ENCODE measurements at places on chromosomes 1 and 21.

DNA sequence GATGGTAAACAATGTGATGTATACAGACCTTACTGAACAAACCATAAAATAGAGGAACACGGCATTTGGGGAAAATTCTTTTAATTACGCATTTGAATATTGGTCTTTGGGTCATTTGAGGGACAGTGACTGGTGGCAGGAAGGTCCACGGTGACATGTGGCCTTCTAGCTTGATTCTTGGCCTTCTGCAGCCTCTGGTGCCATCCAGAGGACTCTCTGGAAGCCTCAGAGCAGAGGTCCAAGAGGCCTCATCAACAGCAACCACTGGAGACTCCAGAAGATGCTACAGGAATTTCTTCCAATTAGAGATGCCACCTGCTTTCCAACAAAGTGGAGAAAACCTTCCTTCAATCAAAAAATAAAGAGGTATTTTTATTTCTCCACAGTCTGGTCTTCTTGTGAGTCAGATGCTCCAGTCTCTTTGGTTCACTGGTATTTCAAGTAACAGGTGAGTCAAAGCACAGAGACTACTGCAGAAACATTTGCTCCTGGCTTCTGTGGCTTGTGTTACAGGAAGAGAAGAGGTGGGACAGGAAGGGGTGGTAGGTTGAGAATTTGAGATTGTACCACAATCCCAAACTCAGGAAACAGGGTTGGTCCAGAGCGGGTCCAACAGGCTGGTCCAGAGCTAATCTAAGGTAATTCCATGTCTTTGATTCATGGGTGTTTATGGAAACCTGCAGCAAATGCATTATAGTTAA lies 2.7 kb upstream of the F5 start:
- DNase-seq = peak; percentile 80

GRCh38 chr1:91754816-91755580 lies 131.0 kb downstream of the TGFBR3 start:
- no peak for DNase-seq

DNA sequence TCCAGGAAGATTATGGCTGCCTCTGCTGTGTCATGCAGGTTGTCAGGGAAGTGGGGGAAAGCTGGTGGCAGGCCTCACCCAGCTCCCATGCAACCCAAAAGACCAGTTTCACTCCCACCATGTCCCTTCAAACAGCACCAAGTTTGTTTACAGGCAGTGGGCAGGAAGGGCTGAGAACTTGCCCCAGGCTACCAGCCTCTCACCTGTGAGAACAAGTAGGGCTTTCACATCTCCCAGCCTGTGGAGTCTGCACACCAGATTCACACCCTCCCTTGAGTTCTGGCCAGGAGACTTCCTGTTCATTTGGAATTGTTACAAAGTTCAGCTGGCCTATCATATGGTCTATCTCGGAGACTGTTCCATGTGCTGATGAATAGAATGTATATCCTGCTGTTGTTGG lies 27.8 kb downstream of the RPAP2 start:
- DNase-seq = no peak

DNA sequence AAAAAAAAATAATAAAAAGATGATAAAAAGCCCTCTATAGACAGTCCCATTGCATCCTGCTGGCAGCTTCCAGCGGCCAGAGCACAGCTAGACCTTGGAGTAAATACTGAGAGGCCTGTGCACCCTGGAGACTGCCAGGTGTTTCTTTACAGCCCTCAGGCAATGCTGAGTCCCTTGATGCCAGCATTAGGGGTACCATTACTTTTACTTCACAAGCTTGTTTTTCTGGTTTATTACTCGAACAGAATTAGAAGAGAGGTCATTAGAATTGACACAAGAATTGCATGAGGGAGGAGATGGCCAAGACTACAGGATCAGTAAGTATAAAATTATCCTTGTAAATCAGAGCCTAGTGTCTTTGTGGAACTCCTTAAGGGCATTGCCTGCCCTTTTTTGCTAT lies 43.6 kb downstream of the AKNAD1 start:
- no peak for DNase-seq

DNA sequence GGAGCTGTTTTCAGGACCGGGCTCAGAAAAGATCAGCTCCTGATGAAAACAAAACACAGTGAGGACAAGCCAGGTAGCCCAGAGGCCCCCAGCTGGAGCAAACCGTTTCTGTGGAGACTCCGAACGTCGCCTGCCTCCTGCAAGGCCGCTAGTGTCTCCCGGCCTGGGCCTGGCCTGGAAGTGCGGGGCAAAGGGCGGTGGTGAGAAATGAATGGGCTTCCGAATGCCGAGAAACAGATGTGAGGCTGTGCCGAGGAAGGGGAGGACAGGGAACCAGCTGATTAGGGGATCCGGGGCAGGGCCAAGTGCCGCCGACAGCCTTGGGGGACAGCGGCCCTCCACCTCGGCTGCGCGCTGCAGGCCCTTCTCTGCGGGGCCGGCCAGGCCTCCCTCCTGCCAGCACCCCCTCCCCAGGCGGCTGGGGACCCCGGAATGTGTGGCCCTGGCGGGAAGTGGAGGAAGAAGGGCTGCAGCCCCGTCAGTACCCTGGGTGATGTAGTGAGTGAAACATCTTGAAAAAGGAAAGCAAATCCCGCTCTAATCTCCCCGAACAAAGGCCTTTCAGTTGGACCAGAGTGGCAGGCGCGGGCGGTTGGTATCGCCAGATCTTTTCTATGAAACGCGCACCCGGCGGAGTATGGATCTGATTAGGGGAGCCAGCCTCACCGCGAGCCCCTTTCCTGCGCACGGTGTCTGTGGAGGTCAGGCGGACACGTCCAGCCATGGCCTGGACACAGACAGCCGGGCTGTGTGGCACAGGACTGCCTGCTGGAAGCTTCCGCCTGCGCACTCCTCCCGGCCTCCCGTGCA lies 52.6 kb downstream of the PRDM16 start:
- DNase-seq = no peak

GRCh38 chr1:151158326-151158725 lies 1.9 kb downstream of the TNFAIP8L2 start:
- DNase-seq = no peak

DNA sequence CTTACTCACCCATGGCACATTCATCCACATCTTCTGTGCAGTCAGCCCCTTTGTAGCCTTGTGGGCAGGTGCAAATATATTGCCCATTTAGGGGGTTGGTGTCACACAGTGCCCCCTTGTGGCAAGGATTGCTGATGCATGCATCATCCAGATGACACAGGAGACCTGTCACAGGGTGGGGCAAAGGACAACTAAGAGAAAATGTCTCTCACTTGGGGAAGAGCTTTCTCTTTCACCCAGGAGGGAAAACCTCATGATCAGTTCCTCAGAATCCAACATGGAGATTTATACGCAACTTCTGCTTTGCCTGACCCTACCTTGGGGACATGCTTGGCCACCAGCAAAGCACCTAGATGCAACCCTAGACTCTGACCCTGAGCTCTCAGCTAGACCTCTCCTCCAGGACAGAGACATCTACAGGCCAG lies 71.8 kb upstream of the ADAM30 start:
- peak; percentile 57 for DNase-seq

GRCh38 chr1:52122384-52122783 lies 19.5 kb upstream of the ZFYVE9 start:
- DNase-seq = no peak

GRCh38 chr1:246658567-246658966 lies 65.6 kb upstream of the SCCPDH start:
- no peak for DNase-seq

- DNase-seq = peak; percentile 45
These were observed 36.3 kb upstream of the IL10 start for GRCh38 chr1:206808615-206809014.

DNA sequence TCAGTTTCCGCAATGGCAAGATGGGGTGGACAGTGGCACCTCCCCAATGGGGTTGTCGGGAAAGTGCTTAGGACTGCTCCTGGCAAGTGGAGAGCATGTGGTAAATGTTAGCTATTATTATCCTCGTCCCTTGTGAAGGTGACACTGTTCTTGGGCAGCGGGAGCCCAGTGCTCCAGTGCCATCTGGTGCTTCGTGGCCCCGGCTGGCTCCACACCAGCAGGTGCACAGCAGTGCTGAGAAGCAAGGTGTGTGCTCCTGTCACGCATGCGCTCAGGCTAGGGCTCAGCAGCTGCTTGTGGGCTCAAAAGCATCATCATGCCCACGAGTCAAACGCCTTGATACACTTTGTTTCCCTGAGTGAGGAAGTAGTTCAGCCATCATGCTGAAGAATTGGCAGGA lies 24.9 kb upstream of the KCNC4 start:
- DNase-seq = peak; percentile 97

GRCh38 chr1:229920683-229921082 lies 146.4 kb upstream of the GALNT2 start:
- no peak for DNase-seq

GRCh38 chr1:8702472-8702849 lies 115.0 kb downstream of the RERE start:
- DNase-seq = no peak

DNA sequence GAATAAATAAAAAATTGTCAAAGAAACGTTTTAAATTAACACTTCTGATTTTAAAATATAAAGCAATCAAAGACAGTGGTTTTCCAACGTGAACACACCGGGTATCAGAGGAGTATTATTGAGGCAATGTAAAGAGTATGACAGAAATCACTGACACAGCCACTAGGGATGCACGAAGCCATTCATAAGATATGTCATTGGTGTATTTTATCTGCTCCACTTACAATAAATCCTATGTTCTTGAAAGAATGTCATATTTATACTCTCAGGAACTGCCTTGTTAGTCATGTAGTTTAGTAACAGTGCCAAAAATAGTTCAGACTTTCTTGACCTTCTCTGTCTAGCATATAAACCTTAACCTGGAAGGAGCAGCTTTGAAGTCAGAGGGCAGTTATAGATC lies 835.0 kb upstream of the NCAM2 start:
- DNase-seq = no peak

DNA sequence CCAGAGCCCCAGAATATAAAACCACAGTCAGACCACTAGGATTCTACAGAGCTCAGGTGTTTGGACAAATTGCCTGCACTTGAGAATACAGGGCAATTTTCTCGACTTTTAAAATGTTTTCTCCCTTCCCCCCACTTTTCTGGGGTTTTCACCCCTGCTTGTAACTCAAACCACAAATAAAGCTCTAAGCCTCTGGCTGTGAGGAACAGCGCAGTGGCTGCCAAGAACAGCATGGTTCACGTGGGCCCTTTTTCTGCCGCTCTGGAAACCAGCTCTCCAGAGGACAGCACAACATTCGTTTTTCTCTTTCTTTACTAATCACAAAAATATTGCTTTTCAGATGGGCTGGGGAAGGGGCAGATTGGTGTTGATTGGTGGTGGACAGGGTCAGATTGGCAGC lies 102.2 kb upstream of the JUN start:
- peak; percentile 59 for DNase-seq

DNA sequence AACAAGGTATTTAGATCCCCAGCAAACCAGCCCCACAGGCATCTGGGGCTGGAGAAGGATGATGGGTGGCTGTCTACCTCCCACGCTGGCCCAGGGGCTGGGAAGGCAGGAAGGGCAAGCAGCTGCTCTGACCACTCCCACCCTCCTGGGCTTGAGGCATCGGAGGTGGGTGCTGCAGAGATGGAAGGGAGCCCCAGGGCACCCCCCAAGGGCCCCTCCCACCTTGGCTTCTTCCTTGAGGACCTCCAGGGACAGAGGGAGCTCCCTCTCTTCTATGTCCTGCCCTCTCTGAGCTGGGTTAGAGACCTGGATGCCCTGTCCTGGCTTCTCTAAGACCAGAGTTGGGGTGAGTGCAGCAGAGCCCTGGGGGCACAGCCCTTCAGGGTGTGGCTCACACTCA lies 3.1 kb downstream of the CD52 start:
- DNase-seq = no peak

DNA sequence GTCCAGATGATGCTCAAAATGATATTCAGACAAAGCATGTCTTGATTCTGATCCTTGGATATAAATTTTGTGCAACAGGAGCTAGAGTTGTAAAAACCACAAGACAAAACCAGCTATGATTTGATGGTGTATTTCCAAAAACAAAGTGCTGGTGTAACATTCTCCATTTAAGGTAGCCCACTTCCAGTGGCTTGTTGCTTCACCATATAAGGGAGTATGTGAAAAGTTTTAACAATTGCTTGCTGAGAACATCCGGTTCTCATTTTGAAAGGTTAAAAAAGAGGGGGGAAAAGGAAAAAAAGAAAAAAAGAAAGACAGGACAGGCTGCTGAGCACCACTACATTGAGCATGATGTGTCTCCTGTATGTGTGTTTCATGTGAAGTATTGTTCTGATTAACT lies 123.6 kb downstream of the MACF1 start:
- no peak for DNase-seq

DNA sequence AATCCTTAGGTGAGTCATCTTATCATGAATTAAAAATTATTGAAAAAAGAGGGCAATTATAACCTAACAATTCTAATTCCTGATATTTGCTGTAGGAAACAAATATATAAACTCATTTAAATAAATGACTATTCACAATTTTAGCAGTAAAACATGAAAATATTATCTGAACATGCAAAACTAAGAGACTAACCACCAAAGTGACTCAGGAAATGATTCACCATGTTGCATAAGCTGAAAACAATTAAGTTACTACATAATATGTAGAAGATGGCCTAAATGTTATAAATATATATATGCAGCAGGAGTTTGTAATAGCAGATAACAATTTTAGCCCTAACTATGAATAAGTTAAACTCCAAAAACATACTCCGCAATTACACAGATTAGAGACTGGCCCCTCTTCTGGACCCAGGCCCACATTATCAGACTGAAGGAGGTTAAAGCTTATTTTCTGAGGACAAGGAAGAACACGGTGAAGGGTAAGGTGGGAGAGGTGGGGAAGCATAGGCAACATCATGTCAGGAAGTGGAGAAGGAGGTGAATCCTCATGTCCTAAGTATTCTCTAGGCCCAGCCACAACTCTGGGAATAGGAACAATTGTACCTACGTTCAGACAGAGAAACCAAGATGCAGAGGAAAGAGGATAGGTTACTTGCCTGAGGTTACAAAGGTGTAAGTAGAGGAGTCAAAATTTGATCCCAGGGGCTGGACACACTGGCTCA lies 15.6 kb upstream of the AIM2 start:
- DNase-seq = no peak

DNA sequence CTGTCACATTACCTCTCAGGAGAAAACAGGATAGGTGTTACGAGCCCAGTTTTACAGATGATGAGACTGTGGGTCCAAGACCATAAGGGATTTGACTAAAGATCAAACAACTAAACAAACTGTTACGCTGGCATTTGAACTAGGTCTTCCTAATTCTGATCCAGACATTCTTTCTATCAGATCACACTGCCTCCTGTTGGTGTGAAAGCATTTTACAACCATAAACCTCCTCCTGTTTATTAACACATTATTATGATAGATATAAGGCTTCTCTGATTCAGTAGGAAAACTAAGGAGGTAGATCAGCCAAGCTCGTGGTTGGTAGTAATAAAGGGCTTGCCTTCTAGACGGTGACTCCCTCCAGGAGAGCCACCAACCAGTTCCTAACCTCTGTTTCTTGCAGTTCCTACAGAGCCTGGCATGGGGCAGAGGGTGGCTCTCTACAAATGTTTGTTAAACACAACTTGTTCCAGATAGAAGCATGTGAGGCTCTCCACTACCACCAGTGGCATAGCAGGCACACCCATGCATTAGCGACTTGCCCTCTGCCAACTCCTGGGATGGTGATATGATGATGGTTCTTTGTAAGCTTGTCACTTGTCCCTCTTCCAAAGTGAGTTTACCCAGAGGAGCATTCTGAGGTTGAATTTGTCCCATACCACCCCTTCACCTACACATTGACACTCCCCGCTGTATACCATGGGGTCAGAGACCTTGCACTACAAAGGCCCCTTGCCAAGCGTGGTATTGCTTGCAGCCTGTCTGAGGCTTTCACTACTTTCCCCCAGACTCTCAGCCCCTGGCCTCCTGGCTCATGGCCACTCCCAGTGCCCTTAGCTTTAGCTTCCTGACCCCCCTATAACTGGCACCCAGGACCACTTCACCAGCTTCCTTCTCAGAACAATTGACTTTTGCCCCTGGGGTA lies 96.4 kb upstream of the HOOK1 start:
- peak; percentile 52 for DNase-seq

GRCh38 chr1:150968491-150968890 lies 6.1 kb downstream of the CERS2 start:
- DNase-seq = no peak

Measured in DMS53 (cell line).